ENCODE measurements at places on chromosomes 2 and 18.

DNA sequence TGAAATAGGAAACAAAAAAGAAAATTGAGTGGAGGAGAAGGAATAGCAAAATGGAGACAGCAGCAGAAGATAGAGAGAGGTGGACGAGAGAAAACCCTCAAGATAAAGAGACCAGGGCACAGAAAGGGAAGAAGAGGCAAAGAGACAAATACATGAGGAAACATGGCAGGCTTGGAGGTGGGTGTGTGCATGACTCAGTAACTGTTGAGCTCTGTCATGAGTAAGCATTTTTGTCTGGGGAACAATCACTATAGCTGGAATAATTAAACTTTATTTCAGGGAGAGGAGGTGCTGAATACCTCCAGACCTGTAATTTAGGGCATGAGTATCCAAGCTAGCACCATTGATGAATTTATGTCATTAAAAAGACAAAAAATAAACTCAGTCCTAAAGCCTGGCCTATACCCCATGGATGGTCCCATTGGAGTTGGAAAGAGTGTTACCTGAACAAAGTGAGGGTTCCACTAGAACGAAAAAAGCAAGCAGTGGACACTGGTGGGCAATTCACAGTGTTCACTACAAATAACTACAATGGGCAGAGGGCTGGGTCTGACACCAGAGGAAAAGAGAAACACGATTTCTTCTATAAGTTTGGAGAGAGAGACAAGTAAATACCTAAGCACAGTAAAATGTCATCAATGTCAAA is 145.5 kb downstream of the ADCYAP1 start:
- no peak for DNase-seq

DNA sequence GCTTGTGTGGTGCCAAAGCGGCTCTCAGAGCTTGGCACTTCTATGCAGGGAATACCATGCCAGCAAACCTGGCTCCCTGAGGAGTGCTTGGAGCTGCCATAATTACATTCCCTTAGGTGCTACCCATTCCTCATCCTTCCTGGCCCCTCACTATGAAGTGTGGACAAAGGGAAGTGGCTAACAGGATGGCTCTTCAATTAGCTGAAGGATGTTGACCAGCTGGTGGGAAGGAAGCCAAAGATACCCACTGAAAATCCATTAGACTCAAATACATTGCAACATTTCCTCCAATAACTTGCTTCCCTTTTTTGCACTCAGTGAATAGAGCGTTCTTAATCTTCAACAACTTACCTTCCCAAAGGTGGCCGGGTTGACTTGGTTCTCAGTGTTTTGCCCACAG is 8.5 kb downstream of the RFX8 start:
- no peak for DNase-seq

GRCh38 chr2:239363946-239364637 is 36.7 kb downstream of the HDAC4 start:
- DNase-seq, result no peak

DNA sequence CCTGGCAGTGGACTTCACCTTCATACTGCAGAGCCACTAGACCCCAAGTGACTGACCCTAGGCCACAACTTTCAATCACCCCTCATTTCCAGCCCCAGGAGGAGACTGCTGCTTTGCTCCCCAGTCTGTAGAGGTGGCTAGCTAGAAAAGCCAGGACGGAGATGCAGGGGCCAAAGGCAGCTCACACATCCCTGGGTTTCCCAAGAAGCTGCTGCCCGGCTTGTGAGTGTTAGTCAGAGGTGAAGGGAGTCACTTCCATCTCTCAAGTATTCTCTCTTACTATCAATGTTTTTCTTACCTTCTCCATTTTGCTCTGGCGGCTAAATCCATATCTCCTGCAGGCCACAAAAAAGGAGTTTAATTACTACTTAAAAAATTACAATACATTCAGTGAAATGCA is 36.2 kb downstream of the CCDC93 start:
- no peak for DNase-seq

GRCh38 chr18:13730481-13730880 is 4.0 kb downstream of the RNMT start:
- no peak for DNase-seq

DNA sequence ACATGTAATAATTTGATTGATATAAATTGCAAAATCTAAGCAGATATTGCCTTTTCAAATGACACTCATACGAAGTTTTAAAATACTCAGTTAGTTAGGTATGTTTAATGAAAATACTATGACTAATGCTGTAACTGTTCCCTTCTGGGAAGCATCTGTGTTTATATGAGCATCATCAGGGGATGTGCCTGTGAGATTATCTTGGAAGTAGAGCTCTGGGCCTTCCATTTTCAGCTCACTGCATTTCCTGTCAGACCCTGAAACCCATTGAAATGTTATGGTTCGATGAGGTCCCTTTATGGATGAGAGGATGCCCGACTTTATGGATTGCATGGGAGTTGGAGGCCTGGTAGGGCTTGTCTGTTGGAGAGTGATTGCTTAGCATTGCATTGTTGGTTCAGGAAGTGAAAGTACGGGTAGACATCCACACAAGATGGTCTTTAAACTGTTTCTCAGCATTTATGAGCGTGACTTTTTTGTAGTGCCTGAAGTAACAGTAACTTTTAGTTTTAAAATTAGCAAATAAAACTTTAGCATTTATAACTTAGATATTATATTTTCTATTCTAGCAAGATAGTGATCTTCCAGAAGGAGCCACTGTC is 28.7 kb downstream of the ELP2 start:
- no peak for DNase-seq

GRCh38 chr18:40917056-40917455 is 1038.0 kb upstream of the PIK3C3 start:
- no peak for DNase-seq

GRCh38 chr2:113064898-113065297 is 2.9 kb upstream of the IL1F10 start:
- no peak for DNase-seq

GRCh38 chr2:620004-620403 is 57.2 kb downstream of the TMEM18 start:
- DNase-seq, result no peak

DNA sequence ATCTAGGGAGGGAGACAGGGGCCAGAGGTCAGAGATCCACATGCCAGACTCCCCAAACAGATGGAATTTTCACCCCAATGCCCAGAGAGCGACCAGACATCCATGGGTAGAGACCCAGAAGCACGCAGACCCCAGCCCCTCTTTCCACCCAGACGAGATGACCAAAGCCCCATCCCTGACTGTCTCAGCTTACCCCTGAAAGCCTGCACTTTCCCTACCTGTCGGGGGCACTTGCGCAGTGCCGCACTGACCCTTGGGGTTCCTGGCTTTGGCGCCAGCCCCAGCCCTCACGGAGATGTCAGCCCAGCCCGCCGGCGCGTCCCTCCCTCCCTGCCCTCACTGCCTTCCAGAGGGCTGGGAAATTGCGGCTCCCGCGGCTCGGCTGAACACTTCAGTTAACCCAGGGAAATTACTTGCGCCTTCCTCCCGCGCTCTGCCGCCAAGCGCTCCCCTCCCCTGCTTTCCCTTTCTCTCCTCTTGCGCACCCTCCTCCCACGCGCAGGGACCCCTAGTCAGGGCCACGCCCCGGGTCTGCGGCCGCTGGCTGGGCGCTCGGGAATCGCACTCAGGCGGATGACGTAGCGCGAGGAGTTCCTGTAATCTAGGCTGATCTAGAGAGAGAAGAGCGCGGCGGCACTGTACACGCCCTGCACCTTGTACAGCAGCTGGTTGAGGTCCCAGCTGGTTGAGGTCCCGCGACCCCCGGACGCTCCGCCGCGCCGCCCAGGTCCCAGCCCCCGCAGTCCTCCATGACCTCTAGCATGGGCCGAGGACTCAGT is 12.0 kb downstream of the ALPG start:
- DNase-seq, result no peak

DNA sequence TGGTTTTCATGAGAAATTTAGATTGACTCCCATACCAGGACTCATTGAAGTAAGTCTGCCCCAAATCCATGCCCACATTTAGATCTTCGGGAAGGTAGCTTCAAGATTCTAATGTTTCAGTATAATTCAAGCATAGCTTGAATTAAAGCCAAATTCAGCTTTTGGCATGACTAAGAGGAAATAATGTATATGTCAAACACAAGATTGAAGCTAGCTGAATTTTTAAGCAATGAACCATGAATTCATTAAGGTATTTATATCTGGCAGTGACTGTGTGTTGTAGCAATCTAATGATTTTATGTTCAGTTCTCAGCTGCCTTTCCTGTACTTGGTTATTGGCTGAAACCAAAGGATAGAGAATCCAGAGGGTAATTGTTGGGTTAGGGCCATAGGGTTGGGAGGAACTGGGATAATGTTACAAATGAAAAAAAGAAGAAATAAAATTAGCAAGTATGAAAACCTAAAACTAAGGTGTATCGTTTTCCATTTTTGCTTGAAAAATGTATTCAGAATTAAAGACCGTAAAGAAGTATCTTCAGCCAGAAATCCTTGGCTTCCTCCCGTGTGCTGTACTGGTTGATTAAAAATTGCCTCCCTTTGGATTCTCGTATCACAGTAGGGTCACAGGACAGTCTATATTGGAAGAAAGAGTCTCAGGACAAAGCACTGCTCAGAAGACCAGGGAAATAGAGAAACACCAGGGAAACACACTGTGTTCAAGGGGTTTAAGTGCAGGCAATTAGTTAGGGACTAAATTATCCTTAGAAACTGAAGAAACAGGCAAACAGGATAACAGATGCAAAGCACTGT is 119.0 kb upstream of the FN1 start:
- no peak for DNase-seq

- no peak for DNase-seq
Measured at GRCh38 chr2:151849413-151850010, 21.3 kb upstream of the ARL5A start.

Data from stimulated activated CD4-positive, alpha-beta T cell treated with anti-CD3 and anti-CD28 coated beads, TNF-alpha, amount 100 ng/mL, for 4 hours (primary cell).